ENCODE measurements at places on chromosomes 3 and 15.

GRCh38 chr3:185659942-185660921 lies 74.1 kb downstream of the SENP2 start:
- peak; percentile 76 for DNase-seq

GRCh38 chr3:67531181-67532101 lies 123.0 kb downstream of the SUCLG2 start:
- no peak for DNase-seq

GRCh38 chr3:170473358-170473757 lies 54.7 kb downstream of the CLDN11 start:
- no peak for DNase-seq

DNA sequence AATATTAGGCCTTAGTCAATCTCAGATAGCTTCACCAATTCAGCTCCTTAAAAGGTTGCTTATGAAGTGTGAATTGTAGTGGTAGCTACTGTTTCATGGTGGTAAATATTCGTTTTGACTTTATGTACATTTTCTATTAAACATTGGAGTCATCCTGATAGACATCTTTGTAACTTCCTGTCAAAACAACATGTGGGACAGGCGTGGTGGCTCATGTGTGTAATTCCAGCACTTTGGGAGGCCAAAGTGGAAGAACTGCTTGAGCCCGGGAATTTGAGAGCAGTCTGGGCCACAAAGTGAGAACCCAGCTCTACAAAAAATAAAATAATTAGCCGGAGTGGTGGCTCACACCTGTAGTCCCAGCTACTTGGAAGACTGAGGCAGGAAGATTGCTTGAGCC lies 2.0 kb upstream of the TRIM59 start:
- DNase-seq, result no peak

DNA sequence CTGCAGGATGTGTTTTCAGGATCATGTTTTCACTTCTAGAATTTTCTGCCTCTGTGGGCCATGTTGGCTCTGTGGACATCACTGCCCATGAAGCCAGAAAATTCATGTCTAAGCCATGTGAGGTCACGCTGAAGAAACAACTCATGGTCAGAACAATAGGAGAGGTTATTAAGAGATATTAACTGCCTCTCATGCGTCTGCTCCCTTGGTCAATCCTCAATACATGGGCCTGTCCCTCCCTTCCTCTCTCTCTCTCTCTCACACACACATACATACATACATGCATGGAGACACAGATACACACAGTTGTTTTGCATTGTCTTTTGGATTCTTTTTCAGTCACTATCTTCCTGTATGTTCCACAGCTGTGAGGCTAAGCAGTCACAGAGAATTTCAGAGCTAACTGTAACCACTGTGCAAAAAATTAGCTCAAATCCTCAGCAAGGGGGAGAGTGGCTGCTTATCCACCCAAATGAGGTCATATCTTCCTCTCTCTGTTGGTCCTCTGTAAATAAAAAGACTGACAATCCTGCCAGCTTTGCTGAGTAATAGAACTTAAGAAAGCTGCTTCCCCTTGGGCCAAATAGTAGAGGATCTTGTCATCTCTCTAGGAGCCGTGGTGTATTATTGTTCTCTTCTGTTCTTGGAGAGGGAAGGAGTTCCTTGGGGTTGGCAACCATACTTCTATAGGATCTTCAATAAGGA lies 45.6 kb downstream of the LRTM1 start:
- DNase-seq, result no peak

- no peak for DNase-seq
Measured at GRCh38 chr15:38809621-38810020, 245.0 kb upstream of the RASGRP1 start.

GRCh38 chr15:48992545-48992944 lies 28.8 kb upstream of the SHC4 start:
- no peak for DNase-seq

DNA sequence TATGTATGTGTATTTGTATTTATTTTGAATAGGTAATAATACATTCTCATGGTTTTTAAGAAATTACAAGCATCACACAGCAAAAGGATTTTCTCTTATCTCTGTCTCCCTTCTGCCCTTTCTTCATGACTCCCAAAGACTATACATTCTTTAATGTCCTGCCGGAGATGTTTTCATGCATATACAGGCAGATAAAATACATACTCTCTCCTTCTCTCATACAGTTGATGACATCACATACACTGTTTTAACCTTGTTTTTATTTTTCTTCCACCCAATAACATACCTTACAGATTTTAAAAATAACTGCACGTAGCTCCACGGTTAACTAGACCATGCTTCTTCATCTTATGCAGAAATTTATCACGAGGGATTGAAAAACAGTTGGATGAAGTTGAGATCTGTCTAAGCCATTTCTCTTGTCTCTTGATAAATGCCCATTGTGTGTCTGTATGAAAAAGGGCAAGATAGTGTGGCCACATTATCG lies 249.8 kb downstream of the EDEM1 start:
- DNase-seq, result no peak

DNA sequence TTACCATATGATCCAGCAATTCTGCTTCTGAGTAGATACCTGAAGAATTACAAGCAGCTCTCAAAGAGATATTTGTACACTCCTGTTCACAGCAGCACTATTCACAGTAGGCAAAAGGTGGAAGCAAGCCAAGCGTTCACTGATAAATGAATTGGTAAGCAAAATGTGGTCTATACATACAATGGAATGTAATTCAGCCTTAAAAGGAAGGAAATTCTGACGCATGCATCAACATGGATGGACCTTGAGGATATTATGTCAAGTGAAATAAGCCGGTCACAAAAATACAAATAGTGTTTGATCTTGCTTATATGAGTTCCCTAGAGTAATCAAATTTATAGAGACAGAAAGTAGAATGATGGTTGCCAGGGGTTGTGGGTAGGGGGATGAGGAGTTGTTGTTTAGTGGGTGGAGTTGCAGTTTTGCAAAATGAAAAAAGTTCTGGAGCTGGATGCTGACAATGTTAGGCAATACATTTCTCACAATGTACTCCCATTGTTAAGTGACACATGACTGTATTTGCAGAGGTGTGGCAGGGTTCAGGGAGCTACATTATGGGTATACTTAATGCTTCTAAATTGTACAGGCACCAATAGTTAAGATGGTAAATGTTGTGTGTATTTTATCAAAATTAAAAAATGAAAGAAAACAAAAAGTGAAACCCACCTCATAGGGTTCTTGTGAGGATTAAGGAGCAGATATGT lies 26.7 kb downstream of the SLC6A1 start:
- no peak for DNase-seq

DNA sequence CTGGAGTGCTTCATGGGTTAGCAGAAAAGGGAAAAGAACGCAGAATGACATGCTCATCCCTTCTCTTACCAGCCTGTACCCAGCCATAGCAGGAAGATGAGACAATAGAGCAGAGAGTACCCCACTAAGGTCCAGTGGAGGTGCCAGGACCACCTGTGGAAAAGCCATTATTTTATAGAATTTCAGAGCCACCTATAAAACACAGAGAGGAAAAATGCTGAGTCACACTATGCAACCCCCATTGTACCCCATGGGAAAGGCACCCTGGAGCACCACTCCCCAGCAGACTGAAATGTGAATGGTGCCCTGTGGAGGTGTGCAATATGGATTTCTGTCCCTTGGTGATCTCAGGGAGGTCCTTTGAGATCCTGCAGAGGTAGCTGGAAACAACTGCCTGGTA lies 97.2 kb downstream of the HES1 start:
- DNase-seq, result no peak

DNA sequence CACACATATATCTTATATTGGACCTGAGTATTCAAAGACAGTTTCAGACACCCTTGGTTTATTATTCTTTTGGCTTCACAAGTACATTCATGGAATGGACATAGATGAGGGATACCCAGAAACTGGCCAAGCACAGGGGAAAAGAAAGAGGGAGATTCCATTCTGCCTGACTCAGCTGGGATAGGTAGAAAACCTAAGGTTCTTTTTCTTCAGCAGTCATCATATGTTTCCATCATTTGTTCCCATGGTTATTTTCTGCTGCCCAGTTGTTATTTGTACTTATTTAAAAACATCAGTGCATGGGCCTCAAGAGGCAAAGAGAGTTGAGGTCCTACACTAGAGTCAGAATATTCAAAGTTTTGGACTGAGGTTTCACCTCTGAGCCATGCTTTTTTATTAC lies 91.8 kb downstream of the FILIP1L start:
- no peak for DNase-seq

- no peak for DNase-seq
Measured at GRCh38 chr3:14508966-14509795, 31.0 kb downstream of the GRIP2 start.

GRCh38 chr3:46897829-46898320 lies 20.4 kb downstream of the PTH1R start:
- DNase-seq, result no peak

DNA sequence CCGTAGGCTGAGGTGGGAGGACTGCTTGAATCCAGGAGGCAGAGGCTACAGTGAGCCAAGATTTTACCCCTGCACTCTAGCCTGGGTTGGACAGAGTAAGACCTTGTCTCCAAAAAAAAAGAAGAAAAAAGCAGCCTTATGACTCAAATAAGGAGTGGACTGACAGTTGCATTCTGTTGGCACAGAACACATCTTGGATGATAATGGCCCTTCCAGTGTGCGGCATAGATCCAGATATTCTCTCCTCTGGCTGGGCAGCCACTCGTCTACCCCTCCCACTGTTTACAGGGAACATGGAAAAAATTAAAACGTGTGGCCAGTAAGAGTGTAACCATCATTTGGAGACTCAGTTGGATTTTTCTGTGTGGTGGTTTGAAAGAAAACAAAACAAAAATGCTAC lies 118.6 kb upstream of the RNF7 start:
- no peak for DNase-seq

DNA sequence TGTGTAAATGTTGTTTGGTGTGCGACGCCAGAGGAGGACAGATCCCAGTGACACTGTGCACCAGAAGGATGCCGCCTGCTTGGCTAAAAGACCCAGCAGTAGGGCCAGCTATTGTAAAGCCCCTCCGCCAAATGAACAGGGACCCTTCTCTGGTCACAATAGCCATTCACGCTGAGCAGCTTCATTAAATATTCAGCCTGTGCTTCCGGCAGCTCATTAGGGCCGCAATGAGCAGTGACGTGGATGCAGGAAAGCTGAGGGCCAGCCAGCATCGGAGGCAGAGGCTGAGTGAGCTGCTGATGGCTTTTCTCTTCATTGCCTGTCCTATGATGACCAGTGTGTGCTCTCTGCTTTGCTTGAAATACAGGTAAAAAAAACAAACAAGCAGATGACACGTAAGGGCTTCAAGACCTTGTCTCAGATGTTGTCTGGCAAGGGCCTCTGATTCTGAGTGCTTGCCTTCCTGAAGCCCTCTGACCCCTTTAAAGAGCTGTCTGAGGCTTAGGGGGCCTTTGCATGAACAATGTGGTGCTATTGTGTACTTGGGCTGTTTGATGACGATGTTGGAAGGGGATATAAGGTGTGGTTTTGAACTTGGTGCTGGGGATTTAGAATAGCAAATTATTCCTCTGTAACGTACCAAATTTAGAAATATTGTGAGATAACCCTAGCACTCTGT lies 130.4 kb downstream of the FEZF2 start:
- DNase-seq, result no peak

DNA sequence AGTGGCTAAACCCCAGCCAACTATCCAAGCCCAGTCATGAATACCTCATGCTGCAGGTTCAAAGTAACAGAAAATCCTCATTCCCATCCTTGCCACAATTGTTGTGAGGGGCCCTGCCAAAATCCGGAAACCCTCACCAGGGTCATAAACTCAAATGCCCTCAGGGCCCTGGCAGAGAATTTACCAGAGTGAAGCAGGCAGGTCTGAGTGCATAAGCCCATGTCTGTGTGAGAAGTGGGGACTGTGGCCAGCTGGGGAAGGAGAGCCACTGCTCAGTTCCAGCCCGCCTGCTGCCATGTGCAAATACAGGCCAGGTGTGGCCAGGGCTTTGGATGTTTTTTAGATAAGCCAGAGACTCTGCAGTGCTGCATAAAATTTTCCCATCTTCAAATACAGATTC lies 7.0 kb downstream of the CEP152 start:
- DNase-seq, result no peak

DNA sequence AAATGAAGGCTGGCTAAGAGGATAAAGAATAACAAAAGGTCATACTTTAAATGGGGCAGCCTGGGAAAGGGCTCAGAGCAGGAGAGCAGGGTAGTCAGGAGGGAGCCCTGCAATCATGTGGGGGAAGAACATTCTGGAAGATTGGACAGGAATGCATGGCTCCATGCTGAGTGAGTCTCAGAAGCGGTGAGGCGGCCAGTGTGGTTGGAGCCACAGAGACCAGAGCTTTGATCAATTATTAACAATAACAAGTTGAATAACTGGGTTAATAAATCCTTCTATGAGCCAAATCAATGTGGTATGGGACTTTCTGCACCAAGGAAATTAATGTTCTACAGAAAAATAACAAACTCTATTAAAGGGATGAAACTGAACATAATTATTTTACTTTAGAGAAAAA lies 57.9 kb upstream of the DCUN1D1 start:
- no peak for DNase-seq

DNA sequence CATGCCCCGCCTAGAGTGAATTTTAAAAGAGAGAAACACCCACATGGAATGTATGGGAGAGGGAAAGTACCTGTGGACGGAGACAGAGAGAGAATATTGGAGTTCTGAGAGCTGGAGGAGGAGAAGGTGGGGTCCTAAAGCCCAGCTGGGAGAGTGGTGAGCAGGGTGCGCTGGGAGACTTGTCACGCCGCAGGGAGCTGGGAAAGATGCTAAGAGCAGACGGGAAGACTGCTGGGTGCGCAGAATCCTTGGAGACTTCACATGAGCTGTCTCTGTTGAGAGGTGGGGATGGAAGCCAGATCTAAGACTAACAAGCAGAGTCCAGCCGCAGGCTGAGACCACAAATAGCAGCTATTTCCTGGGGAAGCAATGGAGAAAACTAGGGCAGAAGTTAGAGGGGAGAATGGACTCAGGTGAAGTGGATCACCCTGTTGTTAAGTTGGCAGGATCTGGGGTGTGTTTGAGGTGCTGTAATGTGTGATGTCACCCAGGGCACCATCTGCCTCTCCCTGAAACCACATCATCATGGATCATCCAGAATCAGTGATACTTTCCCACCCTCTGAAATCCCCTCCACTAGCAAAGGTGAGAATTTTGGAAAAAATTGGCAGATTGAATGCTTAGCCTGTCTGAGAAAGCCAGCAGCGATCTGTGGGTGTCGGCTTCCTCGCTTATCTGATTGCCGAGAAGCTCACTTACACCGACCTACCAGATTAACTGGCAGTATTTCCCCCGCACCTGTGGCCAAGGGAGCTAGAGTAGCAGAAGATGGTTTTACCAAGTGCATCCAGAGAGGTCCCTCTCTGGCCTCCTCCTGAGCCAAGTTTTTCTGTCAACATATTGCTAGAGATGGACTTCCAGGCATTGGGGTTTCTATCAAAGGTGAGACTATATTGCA lies 174.8 kb upstream of the BHLHE40 start:
- no peak for DNase-seq

Data from SK-N-MC (cell line).